ENCODE measurements at places on chromosomes 5 and 9.

- DNase-seq, result no peak
Observed at GRCh38 chr9:124163760-124164255, 93.9 kb upstream of the NEK6 start.

DNA sequence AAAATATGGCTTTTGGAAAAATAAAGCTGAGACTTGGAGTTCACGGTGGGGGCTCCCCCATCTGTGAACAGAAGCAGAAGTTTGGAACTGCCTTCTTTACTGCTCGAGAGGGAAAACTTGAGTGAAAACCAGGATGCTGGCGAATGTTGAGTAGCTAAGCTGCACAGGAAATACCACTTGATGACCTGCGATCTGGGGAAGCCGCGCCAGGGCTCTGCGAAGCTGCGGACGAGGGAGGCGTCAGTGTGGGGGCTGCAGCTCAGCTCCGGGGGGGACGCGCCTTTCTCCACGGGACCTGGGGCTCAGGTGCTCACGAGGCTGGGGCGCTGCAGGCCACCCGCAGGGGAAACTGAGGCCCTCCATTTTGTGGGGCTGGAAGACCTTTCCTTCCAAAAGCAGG lies 62.3 kb downstream of the TENT4A start:
- no peak for DNase-seq

DNA sequence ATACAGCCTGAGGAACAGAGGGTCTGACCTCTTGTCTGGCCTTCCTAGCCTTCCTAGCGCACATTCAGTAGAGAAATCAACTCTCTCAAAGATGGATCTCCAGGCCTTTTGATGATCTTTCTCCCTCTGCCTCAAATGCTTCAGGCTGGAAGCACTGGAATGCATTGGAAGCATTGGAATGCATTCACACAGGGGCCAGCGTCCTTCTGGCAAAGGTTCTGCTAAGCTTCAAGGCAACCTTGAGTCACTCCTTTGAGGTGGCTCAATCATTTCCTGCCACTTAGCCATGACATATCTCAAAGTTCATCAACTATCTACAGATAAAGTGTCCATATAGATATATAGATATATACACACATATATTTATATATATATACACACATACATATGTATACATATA lies 42.9 kb downstream of the OR2K2 start:
- DNase-seq, result no peak

DNA sequence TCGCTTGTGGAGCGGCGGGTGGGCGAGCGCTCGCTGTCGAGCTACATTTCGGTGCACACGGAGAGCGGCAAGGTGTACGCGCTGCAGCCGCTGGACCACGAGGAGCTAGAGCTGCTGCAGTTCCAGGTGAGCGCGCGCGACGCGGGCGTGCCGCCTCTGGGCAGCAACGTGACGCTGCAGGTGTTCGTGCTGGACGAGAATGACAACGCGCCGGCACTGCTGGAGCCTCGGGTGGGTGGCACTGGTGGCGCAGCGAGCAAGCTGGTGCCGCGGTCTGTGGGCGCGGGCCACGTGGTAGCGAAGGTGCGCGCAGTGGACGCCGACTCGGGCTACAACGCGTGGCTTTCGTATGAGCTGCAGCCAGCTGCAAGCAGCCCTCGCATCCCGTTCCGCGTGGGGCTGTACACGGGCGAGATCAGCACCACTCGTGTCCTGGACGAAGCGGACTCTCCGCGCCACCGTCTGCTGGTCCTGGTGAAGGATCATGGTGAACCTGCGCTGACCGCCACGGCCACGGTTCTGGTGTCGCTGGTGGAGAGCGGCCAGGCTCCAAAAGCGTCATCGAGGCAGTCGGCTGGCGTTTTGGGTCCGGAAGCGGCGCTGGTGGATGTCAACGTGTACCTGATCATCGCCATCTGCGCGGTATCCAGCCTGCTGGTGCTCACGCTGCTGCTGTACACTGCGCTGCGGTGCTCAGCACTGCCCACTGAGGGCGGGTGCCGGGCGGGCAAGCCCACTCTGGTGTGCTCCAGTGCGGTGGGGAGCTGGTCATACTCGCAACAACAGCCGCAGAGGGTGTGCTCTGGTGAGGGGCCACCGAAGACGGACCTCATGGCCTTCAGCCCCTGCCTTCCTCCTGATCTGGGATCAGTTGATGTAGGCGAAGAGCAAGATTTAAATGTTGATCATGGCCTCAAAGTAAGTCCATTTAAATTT lies 2.1 kb downstream of the PCDHA8 start:
- DNase-seq, result no peak

- no peak for DNase-seq
Observed at GRCh38 chr5:78399116-78399515, 38.7 kb downstream of the SCAMP1 start.

- DNase-seq, result no peak
Observed at GRCh38 chr5:160048131-160048530, 39.2 kb downstream of the TTC1 start.

DNA sequence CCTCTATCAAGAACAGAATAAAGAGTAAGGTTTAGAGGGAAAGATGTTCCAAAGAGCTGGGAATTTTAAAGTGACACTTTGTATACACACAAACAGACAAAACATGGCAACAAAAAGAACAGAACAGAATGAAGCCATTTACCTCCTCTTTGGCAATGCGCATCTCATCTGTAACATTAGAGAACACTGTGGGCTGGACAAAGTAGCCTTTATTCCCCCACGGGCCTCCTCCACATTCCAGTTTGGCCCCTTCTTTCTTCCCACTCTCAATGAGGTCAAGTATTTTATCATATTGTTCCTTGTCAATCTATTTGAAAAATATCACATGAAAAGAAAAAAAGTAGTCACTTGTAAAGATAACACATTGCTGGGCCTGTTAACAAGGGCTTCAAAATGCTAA lies 41.0 kb downstream of the ALDH1A1 start:
- DNase-seq, result no peak

DNA sequence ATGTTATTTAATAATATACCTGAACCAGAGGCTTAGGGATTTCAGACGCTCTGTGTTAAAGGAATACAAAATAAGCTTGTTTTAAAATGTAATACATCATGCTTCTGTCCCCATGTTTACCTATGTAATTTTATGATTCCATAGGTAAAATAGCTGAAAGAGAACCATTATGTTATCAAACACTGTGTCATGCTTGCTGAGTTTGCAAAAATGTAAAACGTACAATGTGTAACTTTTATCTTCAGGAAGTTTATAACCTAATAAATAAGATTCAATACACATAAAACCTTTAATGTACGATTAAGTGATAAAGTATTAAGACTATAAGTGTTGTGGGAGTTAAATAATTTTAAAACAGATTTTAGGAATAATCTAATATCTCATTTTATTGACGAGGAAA lies 94.1 kb downstream of the COMMD10 start:
- no peak for DNase-seq

DNA sequence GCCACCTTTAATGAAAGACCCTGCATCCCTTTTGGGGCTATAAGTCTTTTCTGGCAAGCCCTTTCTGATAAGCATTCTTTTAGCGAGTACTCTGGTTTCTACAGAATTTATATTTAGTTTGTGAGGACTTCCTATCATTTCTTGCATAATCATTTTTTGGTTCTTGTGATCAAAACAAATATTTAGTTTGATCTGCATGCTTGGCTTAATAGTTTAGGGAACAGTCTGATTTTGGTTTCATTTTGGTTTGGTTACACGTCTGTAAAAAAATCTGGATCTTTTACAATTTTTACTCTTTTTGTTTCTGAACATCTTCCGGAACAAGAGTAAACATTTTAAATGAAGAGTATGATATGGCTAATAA lies 1074.4 kb downstream of the CDH9 start:
- no peak for DNase-seq

DNA sequence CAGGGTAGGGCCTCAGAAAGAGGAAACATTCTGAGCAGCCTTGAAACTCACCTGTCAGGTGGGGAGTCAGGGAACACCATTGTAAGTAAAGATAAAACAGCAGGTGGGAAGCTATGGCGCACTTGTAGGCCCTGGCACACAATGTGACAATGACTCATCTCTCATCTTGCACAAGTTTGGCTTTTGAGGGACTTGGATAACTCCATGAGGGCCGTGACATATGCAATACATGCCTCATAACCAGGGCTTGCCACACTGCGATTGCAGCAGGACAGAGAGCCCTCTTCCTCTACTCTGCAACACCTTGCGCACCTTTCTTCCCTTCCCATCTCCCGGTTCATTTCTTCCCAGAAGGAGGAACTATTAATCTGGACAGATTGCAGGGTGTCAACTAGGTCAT lies 144.9 kb downstream of the CEP120 start:
- DNase-seq, result no peak

DNA sequence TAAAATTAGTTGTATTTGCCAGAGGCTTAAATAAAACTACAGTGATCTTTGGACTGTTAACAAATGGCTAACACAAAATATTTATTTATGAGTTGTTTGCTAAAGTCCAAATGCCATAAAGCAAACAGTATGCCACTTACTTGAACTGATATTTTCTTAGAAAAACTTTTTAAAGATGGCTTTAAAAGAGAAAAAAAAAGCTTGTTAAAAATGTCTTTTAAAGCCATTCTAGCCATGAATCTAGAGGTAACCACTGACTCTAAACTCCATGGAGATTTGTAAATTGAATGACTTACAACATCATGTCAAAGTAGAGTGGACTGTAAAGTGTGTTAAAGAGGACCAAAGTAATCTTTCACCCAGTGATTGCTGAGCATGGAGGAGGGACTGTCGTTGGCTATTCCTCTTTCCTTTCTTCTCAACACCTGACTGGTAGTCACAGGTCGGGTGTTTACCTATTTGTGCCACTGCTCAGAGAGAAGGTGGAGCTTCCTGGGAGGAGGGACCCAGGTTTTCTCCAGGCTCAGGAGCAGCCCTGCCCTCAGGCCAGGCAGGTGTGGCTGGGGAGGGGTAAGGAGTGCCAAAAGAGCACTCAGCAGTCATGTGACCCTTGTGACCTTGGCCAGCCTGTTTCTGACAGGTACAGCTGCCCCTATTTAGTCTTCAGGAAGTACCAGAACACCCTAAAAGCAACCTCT lies 69.1 kb upstream of the TJP2 start:
- no peak for DNase-seq

GRCh38 chr5:102797322-102797884 lies 42.3 kb downstream of the PAM start:
- no peak for DNase-seq

- no peak for DNase-seq
Observed at GRCh38 chr5:143433670-143434069, 30.2 kb upstream of the NR3C1 start.

DNA sequence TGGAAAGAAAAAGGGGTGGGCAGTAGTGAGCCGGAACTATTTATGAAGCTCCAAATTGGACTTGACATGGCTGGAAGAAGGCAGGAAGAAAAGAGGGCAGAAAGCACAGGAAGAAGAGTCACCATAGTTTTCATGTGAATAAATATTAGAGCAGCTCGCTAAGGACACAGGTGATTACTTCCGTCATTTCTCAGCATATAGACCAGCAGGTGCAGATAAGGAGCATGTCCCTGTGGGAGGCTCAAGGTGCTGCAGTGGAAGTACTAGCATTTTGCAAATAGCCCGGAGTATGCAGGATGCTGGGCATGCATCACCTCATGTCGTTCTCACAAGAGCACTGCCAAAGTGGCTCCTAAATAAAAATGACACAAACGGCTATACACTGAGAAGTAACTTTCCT lies 71.3 kb upstream of the HTR4 start:
- DNase-seq, result no peak

GRCh38 chr5:34598177-34598794 lies 57.8 kb upstream of the RAI14 start:
- no peak for DNase-seq

DNA sequence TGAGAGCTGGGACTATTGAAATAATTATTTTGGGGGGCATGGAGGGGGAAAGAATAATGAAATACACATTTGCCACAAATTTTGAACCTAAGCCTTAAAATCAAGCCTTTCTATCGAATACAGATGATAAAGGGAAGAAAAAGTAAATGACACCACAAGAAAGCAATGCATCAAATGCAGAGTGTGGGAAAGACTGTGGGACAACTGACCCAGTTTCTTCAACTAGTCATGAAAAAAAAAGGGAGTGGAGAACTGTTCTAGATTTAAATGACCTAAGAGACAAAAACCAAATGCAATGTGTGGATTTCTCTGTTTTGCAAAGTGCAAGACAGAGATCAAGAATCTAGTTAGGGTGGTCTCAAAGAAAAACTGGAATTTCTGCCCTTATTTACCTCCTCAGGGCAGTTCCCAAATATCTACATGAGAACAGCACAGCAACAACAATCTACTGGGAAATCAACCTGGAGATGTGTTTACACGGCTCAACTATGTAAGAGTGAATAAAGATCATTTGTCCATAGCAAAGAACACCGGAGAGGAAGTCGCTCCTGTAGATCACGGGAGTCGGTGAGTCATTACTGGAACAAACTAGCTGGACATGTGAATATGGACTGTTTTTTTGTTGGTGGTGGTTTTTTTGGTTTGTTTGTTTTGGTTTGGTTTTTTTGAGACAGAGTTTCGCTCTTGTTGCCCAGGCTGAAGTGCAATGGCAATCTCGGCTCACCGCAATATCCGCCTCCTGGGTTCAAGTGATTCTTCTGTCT lies 145.9 kb downstream of the DROSHA start:
- no peak for DNase-seq

- DNase-seq, result no peak
Observed at GRCh38 chr9:71758277-71758676, 10.0 kb downstream of the CEMIP2 start.

DNA sequence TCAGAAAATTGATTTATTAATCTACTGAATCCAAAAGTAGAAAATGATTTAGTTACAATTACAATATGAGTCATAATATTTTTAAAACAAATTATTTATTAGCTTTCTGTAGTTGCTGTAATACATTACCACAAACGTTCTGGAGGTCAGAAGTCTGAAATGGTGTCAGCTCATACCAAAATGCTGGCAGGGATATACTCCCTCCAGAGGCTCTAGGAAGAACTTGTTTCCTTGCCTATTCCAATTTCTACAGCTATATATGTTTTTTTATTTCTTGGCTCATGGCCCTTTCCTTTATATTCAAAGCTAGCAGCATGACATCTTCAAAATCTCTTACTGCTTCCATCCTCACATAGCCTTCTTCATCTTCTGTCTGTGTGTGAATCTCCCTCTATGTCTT lies 667.9 kb upstream of the ITGA1 start:
- no peak for DNase-seq

GRCh38 chr5:149924486-149924885 lies 20.1 kb downstream of the PDE6A start:
- no peak for DNase-seq

- no peak for DNase-seq
Observed at GRCh38 chr5:59152701-59153245, 569.9 kb downstream of the RAB3C start.

DNA sequence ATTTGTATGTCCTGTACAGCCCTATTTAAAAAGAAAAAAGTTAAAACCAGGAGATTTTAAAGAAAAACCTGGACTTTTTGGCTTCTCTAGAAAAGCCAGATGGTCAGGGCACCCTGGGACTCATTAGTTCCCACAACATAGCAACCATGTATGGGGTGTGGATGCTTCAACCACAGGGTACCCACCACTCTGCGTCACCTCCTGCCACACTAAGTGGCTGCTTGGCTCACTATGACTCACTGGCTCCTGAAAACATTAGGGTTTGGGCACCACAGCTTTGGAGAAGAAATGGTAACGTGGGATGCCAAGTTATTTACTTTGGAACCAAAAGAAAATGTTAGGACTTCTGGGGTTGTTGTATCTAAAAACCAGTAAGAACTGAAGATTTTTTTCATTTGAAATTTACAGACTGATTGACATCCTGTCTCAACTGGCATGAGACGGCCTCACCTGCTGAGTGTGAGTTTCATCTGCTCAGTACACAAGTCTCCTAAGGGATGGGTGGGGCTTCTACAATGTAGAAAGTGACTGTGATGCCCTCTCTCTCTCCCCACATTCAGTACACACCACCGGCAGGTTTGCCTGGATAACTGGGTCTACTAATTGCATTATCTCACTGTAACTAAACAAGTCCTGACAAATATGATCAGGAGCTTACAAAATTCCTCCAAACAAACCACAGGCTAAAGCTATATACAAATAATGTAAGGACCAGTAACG lies 103.9 kb downstream of the ESM1 start:
- no peak for DNase-seq
